ENCODE measurements at places on chromosomes 6 and 20.

DNA sequence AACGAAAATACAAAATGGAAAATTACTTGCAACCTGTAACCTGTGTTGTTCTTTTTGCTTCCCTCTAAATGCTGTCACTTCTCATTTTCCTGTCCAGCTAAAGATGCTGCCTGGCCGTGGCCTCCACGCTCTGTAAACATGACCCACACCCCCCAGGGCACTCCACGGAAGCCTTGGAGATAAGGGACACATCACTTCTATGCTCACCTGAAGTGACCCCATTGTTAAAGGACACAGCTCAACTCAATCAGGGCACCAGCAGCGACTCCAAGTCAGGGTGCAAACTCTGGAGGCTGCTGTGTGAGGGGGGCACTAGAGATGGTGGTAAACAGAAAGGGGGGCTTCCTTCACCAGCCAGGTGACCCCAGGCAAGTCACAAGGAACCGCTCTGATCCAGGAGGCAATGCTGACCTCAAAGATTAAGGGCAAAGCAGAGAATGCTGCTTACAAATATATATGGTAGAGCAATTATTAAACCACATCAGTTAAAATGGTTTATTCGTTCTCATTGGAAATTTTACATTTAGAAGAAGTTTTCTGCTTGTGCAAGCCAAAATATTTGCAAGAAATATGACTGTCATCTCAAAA, 13.2 kb downstream of the DIDO1 start:
- DNase-seq, result no peak

GRCh38 chr20:57804470-57805250, 94.8 kb upstream of the PMEPA1 start:
- DNase-seq, result no peak

DNA sequence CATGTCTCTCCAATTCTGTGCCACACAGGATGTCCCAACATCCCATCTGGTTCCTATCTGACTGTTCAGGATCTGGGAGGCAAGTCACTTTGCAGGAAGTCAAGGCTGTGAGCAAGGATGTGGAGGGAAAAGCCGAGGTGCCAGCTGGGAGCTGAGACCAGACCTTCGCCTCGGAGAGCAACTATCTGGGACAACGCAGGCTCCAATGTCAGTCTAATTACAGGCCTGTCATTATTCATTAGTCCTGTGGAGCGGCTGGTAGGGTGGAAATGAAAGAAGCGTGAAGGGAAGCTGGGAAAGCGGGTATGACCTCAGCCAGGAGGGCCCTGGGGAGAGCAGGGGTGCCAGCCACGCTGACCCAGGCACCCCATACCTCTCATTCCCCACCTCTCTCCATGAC, 147.3 kb downstream of the UNC5CL start:
- no peak for DNase-seq

DNA sequence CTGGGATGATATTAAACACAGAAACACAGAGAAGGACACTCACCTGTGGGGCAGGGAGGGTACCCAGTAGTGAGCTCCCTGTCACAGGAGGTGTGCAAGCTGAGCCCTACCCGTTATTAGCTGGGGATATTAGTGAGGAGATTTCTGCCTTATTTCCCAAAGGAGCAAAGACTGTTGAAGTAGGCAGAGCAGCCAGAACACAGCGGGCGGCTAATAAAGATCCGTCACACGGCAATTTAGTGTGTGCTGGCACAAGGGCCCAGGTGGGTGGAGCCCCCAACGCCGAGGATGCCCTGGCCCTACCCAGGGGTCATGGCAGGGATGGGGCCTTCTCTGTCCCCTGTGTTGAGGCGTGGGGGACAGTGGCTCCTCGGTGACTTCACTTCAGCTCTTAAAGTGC, 8.3 kb downstream of the VSTM2L start:
- DNase-seq, result no peak

DNA sequence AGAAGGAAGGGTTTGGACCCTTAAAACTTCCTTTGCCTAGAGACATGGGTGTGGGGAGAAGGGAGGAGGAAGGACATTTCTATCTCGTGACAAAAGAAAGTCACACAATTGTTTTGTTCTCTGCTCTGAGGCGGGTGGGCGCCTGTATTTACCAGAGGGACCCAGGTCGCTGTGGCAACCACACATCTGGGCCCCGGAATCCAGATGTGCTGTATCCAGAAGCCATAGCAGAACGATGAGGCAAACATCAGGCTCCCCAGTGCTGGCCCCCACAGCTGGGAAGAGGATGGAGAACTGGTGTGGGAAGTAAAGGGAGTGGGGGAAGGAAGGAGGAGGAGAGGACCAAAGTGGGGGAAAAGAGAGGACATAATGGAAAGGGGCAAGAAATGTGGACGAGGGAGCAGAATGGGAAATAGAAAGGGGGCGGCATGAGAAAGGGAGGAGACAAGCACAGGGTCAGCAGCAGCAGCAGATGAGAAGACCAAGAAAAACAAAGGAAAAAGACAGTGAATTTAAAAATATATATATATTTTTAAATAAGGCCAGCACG, 3.4 kb upstream of the TNXB start:
- DNase-seq, result no peak

DNA sequence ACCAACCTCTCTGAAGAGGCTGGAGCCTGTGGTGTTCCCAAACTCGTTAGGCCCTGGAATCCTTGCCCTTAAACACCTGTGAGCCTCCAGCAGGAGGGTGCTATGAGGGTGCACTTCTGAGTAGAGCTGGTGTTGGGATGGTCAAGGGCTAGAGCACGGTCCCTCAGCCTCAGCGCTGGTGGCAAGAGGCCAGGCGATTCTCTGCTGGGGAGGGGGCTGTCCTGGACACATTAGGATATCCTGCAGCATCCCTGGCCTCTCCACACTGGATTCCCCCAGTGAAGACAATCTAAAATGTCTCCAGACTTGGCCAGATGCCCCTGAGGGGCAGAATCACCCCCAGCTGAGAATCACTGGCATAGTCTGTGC, 157.8 kb downstream of the SYCP2 start:
- DNase-seq, result no peak

DNA sequence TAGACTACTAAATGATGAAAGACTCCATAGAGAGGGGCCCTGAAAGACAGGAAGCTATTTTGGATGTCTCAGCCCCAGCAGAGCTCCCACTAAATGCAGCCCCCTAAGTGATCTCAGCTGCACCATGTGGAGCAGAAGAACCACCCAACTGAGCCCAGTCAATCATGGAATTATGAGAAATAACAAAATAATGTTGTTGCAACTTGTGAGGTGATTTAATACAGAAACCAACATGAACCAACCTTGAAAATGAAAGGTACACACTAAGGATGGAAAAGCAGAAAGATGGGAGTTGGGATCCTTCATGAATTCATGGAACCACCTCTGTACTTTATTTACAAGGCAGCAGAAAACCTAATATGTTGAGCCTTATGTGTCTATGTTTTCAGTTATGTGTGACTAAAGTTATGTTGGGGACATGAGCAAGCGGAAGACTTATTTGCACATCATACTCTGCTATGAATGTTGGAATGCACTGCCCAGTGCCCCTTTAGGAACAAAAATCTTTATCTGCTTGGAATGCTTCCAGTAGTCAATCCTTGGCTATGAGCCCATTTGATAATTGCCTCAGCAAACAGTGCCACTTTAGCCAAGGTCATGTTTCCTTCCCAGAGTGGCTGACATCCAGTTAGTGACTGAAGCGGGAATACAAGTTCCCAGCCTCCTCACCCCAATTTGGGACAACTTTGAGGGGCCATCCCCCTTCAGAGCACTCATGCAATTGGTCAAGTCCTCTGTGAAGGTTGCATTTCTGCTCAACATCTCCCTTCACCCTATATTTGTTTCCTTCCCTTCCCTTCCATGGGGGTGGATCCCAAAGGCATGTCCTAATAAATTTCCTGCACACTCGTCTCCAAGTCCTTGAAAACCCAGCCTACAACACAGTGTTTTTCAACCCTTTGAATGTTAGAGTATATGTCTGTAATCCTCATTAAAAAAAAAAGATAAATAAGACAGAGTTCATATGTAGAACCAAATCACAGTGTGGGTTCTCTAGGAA, 18.4 kb downstream of the TP53RK start:
- DNase-seq, result no peak

DNA sequence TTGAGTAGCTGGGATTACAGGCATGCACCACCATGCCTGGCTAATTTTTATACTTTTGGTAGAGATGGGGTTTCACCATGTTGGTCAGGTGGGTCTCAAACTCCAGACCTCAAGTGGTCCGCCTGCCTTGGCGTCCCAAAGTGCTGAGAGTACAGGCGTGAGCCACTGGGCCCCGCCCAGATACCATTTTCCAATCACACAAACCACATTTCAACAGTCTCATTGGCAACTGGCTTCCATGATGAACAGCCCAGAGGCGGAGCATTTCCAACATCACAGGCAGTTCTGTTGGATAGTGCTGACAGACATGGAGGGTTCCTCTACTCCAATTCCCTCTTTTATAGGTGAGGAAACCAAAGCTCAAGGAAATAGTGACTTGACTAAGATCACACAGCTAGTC, 43.9 kb upstream of the PLCB4 start:
- DNase-seq, result no peak

DNA sequence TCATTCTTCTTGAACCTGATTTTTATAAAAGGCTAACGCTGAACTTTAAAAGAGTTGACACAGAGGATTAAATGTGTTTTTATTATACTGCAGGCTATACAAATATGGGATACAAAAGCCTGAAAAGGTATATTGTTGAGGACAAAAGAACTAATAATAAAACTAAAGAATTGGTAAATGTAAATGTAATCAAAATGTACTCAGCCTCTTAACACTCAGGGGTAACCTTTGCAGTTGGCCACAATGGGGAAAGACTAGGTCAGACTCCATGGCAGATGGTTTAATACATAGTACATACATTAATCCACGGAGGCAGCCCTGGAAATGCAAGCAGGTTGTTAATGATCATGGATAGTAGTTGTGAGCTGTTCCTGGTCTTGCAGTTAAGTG, 57.5 kb downstream of the SOBP start:
- no peak for DNase-seq

GRCh38 chr6:125570526-125570925, 178.9 kb upstream of the HEY2 start:
- no peak for DNase-seq

DNA sequence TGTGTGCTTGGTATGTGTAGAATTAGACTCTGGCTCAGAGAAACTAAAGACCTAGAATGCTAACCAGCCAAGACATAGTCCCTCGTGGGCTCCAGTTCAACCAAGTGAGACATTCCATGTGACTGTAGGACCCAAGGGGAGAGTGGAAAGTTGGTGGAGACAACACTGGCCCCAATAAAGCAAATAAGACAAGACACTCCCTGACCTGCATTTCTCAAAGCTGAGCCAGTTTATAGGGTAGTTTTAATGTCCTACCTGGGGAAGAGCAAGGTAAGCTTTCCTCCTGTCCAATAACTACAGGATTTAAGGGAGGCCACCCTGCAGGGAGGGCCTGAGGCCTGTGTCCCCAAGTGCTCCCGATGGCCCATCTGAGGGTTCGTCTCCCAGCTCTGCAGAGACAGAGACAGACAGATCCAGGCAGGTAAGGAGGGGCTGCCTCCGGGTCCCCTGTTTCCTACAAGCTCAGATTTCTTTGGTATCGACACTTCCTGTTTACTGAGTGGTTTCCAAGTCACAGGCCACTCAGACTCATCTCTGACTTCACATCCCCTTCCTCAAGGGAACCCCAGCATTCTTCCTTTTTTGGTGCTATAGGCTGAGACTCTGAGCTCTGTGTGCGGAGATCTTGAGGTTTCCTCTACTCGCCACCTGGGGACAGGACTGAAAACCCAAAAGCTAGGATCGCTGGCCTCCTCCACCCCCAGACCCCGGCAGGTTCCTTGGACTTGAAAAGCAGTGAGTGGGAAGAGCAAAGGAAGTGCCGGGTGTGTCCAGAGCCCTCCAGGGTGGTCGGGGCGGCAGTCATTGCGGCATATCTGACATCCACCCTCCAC, 92.4 kb downstream of the PRND start:
- DNase-seq, result no peak

- no peak for DNase-seq
Measured at GRCh38 chr20:23744817-23745216, 5.9 kb downstream of the CST1 start.

GRCh38 chr20:46176739-46177378, 58.7 kb downstream of the CD40 start:
- peak; percentile 90 for DNase-seq

DNA sequence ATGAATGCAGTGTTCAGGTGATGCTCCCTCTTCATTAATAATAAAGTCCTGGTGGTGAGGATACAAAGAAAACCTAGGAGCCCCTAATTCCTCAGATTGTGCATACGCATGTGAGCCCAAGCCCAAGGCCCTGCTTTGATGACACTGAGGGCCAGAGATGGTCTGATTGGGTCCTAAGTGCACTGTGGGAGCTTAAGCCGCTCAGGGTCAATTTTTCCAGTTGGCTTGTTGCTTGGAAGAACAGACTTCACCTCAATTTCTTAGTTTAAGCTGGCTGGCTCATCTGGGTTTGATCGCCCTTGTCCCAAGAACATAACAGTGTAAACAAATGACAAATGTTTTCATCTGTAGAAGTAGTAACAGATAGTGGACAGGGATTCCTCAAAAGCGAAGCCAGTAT, 41.4 kb downstream of the INSM1 start:
- no peak for DNase-seq

GRCh38 chr20:22711971-22712755, 127.8 kb upstream of the FOXA2 start:
- no peak for DNase-seq

GRCh38 chr6:20565342-20565741, 31.1 kb downstream of the CDKAL1 start:
- no peak for DNase-seq

GRCh38 chr20:32231847-32232246, 24.2 kb downstream of the POFUT1 start:
- no peak for DNase-seq

GRCh38 chr20:48861444-48861843, 33.6 kb upstream of the PREX1 start:
- no peak for DNase-seq

DNA sequence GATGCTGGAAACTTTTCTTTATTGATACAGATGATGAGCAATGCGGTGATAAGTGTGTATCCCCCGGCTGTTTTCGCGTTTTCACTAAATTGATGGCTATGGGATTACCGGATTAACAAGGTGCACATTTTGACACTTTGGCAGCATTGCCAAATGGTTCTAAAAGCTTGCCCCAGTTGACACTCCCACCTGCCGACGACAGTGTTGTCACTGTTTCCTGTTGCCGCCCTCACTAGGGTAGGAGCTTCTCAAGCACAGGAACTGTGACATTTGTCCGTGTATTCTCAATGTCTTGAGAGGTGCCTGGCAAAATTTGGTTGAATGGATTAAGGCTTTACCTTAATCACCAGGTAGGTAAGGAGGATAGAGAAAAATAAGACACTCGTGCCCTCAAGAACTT, 9.8 kb upstream of the MAPK13 start:
- DNase-seq, result no peak

GRCh38 chr6:161137839-161138542, 135.9 kb downstream of the AGPAT4 start:
- no peak for DNase-seq

- no peak for DNase-seq
Measured at GRCh38 chr6:31945154-31945506, 765 bp upstream of the CFB start.

GRCh38 chr20:52190437-52191131, 995 bp downstream of the ZFP64 start:
- no peak for DNase-seq

Measured in NCI-H1694 treated with DMSO at 0.1 percent for 48 hours (cell line).